ENCODE measurements at places on chromosomes 5 and 9.

GRCh38 chr5:176541338-176542134 lies 4.3 kb upstream of the RNF44 start:
- DNase-seq = no peak

DNA sequence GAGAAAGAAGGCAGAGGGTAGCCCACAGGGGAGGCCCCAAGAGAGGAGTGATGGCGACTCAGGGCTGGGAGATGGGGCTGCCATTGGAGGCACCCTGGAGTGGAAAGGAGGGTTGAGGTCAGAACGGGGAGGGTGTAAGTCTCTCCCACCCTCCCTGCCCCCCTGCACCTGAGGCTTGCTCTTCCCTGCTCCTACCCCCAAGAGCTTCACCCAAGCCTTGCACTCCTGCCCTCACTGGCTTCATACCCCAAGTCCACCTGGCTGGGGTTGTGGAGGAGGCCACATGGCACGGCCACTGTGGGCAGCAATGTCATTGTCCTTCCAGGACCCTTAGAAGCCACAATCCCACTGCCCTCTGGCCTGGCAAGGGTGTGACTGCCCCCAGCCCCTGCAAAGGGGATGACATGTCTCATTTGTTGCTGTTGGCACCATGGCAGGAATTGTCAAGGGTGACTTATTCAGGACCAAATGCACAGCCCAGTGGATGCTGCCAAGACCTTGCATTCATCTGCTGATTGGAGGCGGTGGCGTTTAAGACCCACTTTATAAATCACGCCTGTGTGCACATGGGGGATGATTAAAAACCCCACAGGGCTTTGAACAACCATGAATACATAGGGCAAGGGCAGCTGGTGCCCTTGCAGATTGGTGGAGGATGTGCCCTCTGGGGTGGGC lies 47.6 kb upstream of the RNU6ATAC start:
- no peak for DNase-seq

GRCh38 chr9:133377721-133378216 lies 1.6 kb downstream of the STKLD1 start:
- DNase-seq = no peak

- DNase-seq = no peak
These were observed 99.0 kb upstream of the FBN2 start for GRCh38 chr5:128637031-128637430.

DNA sequence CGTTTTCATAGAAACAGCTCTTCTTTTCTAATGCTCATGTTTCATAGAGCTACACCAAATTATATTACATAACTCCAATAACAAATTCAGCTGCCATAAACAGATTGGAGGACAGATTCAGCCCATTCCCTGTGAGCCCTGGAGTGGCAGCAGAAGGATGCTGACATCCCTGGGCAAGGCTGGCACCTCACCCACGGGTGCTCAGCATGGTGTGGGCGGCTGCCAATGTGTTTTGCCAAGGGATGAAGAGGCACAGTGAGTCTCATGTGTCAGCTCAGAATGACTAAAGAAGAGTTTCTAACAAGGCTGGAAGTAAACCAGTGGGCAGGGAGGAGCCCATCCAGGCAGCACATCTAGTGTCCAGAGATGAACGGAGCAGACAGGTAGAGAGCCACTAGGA lies 127.1 kb upstream of the ICE1 start:
- no peak for DNase-seq

- DNase-seq = no peak
These were observed 554 bp downstream of the SDHA start for GRCh38 chr5:218457-219291.

- DNase-seq = no peak
These were observed 27.0 kb upstream of the COL15A1 start for GRCh38 chr9:98916660-98917059.

- no peak for DNase-seq
These were observed 17.3 kb downstream of the FGD3 start for GRCh38 chr9:92964607-92965060.

GRCh38 chr9:77424993-77425392 lies 223.1 kb downstream of the GNA14 start:
- no peak for DNase-seq

GRCh38 chr5:138263581-138263980 lies 10.8 kb downstream of the GFRA3 start:
- no peak for DNase-seq

DNA sequence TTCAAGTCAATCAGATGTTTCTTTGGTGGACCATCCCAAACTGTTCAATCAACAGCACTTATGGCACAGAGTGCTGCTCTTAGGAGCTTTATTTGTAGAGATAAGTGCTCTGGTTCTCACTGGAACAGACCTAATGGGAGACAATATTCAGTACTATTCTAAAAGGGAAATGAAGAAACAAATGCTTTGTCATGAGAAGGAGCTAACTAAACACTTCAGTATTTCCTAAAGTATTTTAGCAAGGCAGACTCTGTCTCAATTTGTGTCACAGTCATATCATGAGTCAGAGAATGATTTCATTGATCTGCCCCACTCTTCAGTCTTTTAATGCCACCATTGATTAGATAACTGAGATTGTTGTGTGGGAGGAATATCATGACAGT lies 175.3 kb downstream of the SLF1 start:
- no peak for DNase-seq

DNA sequence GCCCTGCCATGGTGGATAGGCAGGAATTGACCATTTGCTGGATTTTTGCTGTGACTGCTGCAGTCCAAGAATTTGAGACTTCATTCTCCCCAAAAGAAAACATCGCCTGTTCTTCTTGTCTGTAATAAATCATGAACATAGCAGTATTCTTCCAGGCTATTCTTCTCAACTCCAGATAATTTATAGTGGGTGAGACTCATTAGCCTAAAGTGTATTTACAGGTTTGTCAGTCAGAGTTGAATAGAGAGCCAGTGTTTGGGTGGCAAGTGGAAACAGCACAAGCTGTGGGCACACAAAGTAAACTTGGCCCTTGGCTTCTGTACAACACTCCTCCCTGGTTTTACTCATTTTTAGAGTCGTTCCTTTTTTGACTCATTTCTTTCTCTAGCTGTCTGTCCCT lies 128.2 kb upstream of the VCAN start:
- no peak for DNase-seq

- DNase-seq = no peak
These were observed 80.1 kb upstream of the LPAR1 start for GRCh38 chr9:111118256-111118948.

GRCh38 chr9:2427120-2427891 lies 194.3 kb upstream of the VLDLR start:
- DNase-seq = no peak

DNA sequence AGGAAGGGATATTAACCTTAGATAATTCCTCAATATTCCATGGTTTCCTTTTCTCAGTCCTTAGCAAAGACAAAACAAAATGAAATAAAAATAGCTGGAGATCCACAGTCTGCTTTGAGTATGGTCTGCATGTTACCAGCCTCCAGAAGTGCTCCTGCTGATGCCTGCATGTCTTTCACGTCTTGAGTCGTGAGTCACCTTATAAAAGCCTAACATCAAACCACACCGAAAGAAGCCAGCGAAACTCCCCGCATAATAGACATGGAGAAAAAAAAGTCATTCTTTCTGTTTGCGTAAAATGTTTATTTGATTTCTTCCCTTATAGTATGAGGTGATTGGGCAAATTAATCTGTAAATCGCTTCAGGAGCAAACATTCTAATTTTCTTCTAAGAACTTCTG lies 380.5 kb downstream of the SLCO4C1 start:
- no peak for DNase-seq

DNA sequence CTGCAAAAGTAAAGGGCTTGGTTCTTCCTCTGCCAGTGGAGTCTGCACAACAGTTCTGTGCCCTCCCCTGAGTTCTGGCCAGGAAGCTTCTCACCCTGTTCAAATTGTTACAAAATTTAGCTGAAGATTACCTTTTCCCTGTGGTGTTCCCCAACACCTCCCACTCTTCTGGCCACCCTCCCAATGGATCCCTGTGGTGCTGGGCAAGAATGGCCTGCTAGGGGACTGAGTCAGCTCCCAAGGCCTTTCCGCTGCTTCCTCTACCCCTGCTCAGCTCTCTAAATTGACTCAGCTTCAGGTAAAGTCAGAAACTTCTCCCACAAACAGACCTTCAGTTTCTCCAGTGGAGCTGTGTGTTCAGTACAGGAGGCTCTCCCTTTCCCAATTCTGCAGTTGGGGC lies 186.0 kb downstream of the NR2F1-AS1 start:
- no peak for DNase-seq
